GM12892 (cell line): ENCODE measurements at places on chromosomes 6 and 20.
A peak's percentile ranks its signal among the peaks of the same experiment; 100 is the strongest.

- no peak for DNase-seq
Observed at GRCh38 chr6:104936766-104937535, 20.0 kb upstream of the LIN28B start.

GRCh38 chr6:44058617-44059358 is 68.5 kb downstream of the MRPL14 start:
- DNase-seq: peak; percentile 69

DNA sequence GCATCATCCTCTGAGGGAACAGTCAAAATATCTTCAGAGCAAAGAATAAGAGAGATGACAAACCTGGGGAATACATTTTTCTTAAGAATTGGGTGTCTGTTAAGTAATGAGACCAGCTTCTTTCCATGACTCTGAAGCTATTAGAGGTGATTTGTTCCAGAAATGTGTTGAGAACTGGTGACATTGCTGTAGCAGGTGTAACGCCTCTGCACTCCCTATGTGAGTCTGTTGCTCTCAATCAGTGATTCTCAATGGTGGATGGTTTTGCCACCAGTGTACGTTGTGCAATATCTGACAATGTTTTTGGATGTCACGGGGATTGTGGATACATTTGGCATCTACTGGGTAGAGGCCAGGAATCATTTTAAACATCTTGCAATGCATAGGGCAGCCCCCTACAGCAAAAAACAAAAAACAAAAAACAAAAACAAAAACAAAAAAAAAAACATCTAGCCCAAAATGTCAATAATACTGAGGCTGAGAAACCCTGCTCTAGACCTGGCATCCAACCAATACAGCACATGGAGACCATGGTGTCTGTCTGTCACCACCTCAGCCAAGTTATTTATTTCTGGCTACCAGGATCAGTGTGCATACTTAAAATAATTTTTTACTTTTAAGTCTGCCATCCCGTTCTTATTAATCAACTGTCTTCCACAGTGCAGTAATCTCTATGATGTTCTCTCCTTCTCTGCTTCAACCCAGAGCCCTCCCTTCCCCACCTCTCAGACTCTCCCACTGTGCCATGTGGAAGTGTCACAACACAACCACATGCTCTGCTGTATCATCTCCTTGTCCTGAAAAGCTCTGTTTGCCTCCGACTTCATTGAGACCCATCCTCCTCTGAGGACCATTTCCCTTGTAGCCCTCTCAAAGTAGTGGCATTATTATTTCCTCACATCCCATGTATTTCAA is 43.7 kb downstream of the KLHL32 start:
- DNase-seq: no peak

DNA sequence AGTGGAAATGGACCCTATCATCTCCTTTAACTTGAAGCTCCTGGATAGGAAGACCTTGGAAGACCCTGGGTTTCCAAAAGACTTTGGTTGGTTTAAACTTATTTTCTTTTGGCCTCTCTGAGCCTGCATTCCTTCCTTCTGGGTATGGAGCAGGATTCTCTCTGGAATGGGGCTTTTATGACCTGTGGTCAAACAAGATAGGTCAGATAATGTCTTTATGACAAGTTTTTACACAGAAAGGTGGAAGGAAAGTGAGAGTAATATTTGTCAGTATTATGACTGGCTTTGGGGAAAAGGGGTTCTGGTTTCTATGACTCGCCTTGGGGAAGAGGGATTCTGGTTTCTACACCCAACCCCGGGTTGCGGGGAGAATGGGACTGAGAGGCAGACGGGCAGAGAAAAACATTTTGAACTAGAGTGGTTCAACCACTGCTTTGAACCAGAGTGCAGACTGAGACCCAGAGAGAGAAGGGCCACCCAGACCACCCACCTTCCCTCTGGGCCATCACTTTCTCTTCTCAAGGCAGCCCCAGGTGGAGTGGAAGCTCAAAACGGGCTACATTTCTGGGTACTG is 37.6 kb upstream of the KCNK5 start:
- DNase-seq: no peak

- DNase-seq: no peak
Observed at GRCh38 chr6:106184629-106185028, 98.5 kb downstream of the PRDM1 start.

GRCh38 chr6:79610306-79611009 is 20.7 kb upstream of the SH3BGRL2 start:
- no peak for DNase-seq

DNA sequence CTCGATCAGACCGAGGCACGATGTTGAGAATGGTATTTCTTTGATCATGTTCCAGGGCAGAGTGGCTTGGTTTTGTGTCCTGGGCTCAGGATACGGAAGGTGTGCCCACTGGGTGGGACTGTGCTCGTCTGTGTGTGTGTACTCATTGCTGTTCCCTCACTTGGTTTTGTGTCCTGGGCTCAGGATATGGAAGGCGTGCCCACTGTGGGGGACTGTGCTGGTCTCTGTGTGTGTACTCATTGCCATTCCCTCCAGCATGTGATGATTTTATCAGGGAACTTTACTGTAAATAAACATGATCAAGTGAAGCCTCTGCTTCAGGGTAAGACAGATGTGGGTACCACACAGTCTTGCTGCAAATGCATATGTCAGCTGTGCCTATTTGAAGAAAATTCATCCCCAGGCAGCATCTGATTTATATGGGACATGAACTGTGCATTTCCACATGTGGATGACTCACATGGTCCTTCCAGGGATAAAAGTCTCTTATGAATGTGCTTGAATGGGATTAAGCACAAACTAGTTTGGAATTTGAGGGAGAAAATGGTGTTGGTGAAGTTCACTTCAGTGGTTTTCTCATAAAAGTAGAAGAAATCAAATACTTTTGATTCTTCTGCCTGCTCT is 274.3 kb downstream of the QKI start:
- no peak for DNase-seq

- DNase-seq: no peak
Observed at GRCh38 chr6:11251553-11252360, 19.3 kb upstream of the NEDD9 start.

DNA sequence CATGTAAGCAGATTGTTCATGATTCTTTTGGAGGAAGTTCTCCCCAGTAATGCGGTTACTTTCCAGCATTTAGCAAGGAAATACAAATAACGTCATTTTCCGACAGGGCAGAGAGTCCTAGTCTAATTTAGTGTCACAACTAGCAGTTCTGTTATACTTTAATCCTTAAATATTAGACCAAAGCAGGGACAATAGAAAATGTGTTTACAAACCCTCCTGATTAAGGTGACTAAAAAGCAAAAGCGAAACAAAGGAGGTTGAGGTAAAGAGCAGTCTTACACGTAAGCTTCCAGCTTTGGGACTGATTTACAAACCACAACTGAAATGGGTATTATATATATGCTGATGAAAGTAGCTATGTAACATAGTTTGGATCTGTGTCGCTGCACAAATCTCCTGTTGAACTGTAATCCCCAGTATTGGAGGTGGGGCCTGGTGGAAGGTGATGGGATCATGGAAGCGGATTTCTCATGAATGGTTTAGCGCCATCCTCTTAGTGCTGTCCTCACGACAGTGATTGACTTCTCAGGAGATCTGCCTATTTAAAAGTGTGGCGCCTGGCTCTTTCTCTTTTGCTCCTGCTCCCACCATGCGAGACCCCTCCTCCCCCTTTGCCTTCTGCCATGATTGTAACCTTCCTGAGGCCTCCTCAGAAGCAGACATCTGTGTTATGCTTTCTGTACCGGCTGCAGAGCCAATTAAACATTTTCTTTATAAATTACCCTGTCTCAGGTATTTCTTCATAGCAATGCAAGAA is 81.9 kb downstream of the PLCB1 start:
- no peak for DNase-seq

DNA sequence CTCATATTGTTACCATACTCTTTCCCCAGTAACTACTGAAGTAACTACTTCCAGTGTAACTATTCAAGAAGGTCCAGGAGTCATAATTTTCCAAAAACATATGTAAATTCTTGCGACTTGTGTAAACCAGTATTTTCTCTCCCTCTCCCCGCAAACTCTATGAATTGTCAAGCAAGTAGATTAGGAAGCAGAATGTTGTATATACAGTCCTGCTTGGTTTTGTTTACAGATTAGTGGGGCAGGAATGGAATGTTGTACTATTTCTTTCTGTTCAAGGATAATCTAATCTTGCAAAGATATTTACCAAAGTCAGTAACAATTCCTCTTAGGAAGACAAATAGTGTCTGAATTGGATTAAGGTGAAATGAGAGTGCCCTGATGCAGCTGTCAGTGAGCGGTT is 234.9 kb upstream of the PLN start:
- DNase-seq: no peak

GRCh38 chr6:73964241-73964854 is 268.3 kb downstream of the CD109 start:
- no peak for DNase-seq

GRCh38 chr20:48689388-48689787 is 138.4 kb downstream of the PREX1 start:
- no peak for DNase-seq

DNA sequence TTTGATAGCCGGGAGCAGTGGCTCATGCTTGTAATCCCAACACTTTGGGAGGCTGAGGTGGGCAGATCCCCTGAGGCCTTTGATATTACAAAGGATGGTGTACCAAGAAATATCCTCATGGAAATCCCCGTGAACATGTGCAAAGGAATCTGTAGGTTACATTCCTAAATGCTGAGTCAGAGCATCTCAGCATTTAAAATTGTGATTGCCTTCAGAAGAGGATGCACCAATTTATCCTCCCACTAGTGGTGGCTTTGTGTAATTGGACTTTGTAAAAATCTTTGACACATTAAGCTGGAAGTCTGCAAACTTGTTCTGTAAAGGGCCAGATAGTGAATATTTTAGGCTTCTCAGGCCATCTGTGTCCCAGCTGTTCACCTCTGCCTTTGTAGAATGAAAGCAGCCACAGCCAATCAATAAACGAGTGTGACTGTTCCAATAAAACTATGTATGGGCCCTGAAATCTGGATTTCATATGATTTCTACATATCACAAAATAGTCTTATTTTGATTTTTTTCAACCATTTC is 11.8 kb downstream of the TMEM14B start:
- no peak for DNase-seq

- no peak for DNase-seq
Observed at GRCh38 chr6:11552442-11552841, 14.9 kb downstream of the TMEM170B start.

GRCh38 chr6:157653521-157653920 is 169.5 kb upstream of the SNX9 start:
- no peak for DNase-seq

DNA sequence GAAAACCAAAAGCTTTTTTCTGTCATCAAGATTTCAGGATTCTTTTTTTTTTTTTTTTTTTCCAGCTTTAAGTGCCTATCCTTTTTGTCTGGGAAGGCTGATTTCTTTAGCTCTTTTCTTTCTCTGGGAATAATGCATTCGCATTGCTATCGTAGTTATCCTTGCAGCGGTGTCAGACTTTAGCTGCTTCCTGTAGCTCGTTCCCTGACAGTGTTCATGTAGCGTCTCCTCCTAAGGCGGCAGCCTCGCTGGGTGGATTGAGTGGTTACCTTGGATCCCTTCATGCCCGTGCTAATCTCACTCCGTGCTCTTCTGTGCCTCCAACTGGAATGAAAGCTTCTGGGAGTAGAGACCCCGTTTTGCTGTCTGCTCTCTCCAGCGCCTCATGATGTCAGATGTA is 43.1 kb downstream of the UST start:
- no peak for DNase-seq

DNA sequence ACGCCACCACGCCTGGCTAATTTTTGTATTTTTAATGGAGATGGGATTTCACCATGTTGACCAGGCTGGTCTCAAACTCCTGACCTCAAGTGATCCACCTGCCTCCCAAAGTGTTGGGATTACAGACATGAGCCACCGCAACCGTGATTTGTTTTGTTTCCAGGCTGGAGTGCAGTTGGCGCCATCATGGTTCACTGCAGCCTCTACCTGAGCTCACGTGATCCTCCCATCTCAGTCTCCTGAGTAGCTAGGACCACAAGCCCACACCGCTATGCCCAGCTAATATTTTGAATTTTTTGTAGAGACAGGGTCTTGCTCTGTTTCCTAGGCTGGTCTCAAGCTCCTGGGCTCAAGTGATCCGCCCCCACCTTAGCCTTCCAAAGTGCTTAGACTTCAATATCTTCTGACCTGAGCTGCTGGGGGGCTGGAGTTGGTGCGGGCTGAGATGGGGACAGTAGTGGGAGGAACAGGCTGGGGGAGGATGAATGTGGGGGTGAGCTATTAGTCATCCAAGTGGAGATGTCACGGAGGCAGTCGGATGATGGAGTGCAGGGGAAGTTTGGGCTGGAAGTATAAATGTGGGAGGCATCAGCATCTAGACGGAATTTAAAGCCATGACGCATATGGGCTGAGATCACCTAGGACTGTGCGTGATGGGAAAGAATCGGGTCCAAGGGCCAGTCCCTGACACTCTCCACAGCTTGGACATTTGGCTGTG is 23.1 kb upstream of the ZMYND8 start:
- DNase-seq: no peak

DNA sequence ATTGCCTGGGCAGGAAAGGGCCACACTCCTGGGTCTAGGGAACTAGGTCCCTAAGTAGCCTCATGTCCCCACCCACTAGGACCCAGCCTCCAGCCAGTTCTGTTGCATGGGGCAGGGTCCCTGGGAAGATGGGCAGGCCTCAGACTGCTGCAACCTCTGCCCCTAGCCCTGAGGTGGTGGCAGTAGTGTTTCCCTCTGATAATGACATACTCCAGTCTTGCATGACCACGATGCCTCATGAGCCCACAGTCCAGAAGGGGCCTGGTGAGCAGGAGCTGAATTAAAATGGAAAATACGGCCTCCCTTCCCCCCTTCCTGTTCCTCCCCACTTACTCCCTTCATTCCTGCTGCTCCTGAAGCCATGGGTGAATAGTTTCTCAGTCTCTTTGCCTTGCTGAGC is 36.0 kb upstream of the SCRT2 start:
- no peak for DNase-seq

DNA sequence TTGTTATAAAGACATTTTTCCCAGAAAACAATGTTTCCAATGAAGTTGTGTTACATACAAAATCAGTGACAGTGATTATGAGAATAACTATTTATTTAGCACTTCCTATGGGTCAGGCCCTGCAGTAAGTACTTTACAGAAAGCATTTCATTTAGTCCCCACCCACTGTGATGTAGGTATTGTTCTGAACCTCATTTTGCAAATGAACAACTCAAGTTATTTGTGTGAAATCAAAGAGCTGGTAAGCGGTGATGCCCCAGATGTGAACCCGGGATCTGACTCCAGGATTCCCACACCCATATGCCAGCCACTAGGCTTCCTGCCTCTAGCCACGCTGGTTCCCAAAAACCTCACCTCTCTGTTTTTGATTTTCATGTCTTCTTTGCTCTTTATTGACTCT is 30.9 kb downstream of the FAXC start:
- DNase-seq: no peak

GRCh38 chr6:31339210-31339609 is 17.8 kb downstream of the HLA-B start:
- DNase-seq: no peak

- no peak for DNase-seq
Observed at GRCh38 chr6:76615395-76615794, 542.9 kb upstream of the IMPG1 start.

- no peak for DNase-seq
Observed at GRCh38 chr20:8039042-8039441, 19.5 kb upstream of the TMX4 start.
